HT-29 (cell line): ENCODE measurements at places on chromosomes 12 and 14.
A peak's percentile ranks its signal among the peaks of the same experiment; 100 is the strongest.

- no peak for DNase-seq
Observed at GRCh38 chr12:58009405-58010195, 68.2 kb downstream of the ATP23 start.

- peak; percentile 33 for DNase-seq
Observed at GRCh38 chr14:63039866-63040265, 5.4 kb downstream of the KCNH5 start.

DNA sequence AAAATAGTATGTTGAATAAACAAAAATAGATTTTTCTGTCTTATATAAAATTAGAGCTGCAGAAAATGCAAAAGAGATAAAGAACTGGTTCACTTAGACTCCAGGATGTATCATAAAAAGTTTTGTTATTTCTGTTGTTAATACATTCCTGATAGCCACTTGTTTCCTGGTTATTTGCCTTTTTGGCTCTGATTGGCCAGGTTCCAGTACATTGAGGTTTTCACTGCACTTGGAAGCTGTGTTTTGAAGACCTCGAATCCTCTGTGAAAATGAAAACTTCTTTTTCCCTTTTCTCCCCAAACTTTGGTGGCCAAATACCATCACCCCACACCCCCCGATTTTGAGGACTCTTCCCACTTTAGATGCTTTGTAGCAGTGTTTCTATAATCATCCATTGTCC is 525.3 kb downstream of the MED13L start:
- DNase-seq, result peak; percentile 33

- DNase-seq, result no peak
Observed at GRCh38 chr12:51334764-51335163, 10.8 kb upstream of the BIN2 start.

DNA sequence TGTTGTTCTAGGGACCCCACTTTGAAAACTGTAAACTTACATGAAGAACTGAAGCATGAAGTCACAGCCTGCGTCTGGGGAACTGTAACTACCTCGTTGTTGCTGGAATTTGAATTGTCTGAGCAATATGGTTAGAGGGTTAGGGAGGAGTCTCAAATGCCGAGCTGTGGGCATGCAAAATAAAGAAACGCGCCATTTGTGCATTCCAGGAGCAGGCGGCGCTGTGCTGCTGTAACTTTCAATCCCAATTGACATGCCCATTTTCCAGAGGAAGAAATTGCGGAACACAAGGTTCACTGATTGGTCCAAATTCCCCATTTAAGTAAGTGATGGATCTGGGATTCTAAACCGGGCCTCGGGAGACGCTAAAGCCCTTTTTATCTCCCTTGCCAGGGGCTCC is 61.3 kb downstream of the ZNF664 start:
- DNase-seq, result no peak

DNA sequence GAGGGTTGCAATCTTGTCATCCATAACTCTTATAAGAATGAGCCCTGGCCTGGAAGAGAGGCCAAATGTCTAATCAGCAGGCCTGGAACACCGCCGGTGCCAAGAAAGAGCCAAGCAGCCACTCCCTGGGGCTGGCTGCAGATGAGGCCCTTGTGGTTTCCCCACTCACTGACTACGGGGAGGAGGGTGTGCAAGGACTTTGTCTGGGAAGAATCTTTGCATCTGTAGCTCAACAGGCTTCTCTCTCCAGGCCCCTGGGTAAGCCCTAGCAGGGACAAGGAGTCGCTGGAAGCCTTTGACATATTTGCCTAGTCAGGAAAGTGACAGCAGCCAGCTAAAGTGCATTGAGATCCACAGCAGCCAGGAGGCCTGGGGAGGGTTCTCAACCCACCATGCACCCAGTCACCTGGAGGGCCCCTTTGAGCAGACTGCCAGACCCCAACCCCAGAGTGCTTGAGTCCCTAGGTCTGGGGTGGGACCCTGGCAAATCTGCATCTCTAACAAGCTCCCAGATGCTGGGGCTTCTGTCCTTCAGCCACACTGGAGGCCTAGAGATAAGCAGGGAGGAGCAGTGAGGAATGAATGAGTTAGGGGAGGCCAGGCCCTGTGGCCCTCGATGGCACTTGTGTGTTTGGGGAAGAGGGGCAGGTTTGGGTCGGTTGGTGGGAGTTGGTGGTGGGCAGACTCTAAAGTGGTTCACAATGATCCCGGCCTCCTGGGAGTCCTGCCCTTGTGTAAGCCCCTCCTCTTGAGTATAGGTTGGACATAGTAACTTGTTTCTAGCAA is 13.9 kb upstream of the LRTM2 start:
- DNase-seq, result no peak

DNA sequence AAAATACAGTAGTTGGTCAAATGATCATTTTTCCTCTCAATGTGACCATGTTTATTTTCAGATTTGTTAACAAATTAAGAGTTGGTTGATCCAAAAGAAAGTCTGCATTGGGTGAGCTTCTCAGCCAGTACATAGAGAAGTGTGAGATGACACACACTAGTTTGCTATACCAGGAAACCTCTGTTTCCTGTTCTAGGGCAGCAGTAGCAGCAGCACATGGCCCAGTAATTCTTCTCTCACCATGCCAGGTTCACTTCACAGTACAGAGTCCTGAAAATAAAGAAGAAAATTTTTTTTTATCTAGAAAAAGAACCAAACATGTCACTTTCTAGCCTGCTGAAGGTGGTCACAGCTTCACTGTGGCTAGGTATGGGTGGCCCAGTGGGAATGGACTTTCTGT is 250.2 kb upstream of the OR4E1 start:
- no peak for DNase-seq

DNA sequence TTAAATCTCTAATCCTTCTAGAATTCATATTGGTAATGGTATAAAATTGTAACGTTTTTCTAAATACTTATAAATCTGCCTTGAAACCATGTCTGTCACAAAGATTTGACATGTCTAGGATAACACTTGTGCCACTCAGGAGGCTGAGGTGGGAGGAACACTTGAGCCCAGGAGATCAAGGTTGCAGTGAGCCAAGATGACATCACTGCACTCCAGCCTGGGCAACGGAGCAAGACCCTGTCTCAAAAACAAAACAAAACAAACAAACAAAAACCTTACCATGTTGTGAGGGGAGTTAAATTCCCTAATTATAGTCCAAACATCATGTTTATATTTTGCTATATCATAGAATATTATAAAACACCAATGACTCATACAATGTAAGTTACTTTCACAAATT is 317.5 kb upstream of the SOX5 start:
- DNase-seq, result no peak

DNA sequence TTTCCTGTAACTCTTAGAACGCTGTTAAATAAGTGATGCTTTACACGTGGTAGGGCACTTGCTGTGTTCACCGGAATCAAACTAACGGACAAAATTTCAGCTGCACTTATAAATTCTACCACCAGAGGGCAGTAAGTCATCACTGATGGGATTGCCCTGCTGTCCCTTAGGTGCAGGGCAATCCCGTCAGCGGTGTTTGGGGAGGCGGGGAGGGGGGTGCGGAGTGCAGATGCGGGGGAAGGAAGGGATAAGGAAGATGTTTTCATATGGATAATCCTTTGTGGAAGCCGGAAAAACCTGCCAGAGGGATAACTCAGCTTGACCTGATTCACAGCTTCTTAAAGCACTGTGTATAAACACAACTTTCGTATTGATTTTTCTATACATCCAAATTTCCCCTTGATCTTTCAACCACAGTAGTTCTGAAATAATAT is 21.7 kb upstream of the SLC10A1 start:
- DNase-seq, result peak; percentile 85

DNA sequence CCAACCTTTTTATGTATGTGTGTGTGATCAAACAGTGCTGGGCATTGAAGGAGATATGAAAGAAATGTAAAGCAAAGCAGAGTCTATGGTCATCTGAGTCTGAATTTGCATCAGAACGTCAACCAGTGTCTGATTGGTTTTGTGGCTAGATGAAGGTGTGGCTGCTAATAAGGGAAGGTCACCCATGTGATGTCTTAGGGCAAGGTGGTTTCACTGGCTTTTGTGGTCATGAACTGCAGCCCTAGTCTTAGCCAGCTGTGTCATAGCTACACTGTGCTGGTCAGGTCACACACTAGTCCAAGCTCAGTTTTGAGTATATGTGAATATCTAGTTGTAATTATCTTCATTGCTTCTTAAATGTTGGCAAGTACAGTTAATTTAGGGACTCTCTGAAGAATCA is 105.8 kb downstream of the TGFB3 start:
- no peak for DNase-seq

DNA sequence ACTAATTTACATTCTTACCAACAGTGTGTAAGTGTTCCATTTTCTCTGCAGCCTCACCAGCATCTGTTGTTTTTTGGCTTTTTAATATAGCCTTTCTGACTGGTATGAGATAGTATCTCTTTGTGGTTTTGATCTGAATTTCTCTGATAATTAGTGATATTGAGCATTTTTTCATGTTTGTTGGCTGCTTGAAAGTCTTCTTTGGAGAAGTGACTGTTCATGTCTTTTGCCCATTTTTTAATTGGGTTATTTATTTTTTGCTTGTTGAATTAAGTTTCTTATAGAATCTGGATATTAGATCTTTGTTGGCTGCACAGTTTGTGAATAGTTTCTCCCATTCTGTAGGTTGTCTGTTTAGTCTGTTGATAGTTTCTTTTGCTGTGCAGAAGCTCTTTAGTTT is 48.0 kb upstream of the OR6J1 start:
- no peak for DNase-seq

DNA sequence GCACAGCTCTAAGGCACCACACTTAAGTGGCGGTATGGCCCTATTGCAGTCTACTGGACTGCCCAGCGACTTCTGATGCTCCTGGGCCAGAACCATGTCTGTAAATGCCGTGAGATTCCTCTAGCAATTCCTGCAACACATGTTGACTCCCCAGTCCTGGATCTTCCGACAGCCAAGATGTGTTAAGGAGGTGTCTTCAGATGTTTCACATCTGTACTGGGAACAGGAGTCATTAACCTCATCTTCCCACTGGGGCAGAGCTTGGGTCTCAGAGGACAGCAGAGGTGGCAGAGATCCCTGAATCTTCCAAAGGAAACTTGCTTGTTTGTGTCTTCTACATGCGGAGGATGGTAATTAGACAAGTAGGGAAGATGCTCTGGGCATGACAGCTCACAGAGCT is 8.2 kb downstream of the TMEM120B start:
- no peak for DNase-seq

- DNase-seq, result peak; percentile 58
Observed at GRCh38 chr12:12194206-12194605, 72.6 kb downstream of the LRP6 start.

- no peak for DNase-seq
Observed at GRCh38 chr12:113271853-113272561, 50.7 kb downstream of the TPCN1 start.

GRCh38 chr12:57380300-57380699 is 50.5 kb downstream of the R3HDM2 start:
- no peak for DNase-seq

DNA sequence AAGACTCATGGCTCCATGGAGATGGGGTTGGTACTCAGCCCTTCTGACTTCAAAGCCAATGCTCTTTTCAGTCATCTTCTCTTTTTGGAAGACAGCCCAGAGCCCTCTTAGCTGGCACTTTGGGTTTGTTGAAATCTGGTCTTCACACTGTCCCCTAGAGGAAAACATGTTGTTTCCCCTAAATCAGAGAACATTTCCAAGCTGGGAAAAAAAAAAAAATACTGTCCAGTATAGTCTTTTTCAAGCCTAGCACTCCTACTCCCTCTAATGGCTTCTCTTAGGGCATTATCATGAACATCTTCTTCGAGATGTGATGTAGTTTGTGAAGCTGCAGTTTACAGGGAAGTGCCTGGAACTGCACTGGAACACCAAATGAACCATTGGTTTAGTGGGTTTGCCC is 3.0 kb upstream of the ZC3H14 start:
- DNase-seq, result peak; percentile 12

DNA sequence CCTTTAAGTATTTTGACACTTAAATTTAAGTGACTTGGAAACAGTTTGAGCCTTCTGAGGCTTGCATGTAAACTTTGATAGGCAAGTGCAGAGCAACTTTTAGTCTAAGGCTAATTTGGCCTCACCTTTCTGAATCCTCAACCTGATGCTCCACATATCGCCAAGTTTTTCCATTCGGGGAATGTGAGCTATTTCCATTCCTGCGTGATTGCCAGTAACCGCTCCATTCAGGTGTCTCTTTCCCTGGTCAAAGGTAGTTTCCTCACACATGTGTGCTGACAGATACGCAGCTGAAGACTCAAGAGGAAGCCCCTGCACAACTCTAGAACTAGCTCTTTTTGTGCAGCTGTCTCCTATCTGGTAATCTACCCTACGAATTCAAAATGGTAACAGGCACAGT is 25.4 kb upstream of the FUT8 start:
- no peak for DNase-seq

- no peak for DNase-seq
Observed at GRCh38 chr12:115020091-115020490, 336.1 kb upstream of the TBX3 start.

- no peak for DNase-seq
Observed at GRCh38 chr12:30569426-30569825, 126.2 kb downstream of the IPO8 start.

DNA sequence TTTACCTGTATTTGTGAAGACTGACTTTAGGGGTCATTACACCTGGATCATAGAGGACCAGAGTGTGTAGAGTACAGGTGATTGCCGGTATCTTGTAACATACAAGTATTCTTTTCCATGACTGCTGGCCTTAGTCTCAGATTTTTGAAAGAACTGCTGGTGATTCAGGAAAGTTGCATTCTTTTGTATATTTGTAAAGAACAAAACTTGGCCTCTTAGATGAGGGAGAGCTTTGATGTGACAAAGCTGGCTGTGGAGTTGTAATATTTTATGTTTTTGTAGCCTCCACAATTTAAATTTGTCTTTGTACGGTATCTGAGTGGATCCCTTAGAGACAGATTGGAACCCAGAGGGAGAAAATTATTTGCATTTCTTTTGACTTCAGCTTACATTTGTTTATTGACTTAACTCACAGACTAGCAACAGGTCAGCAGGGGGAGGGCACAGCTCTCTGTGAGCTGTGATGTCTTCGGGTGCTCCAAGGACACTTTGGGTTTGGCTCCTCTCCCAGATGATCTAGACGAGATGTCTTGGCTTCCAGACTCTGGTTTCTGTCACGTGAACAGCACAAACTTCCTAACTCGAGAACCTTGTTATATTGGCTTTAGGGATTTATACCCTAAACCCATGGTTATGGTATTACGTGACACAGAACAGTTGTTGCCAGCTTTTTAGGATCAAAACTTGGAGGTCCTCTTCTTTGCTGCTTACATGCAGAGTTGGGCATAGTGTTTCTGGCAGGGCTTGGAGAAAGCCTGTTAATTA is 65.9 kb downstream of the DAAM1 start:
- DNase-seq, result no peak

GRCh38 chr12:111196532-111196931 is 172.4 kb downstream of the PHETA1 start:
- DNase-seq, result no peak

- DNase-seq, result no peak
Observed at GRCh38 chr14:90045616-90046015, 16.2 kb upstream of the KCNK13 start.
